ENCODE measurements at places on chromosomes 16 and 17. TPM values are rescaled to one million over a fixed set of nuclear protein-coding genes. Genes with fewer than 3 reads are reported as not detected.

ADAM11 gene
- 0.44 TPM for total RNA-seq

KRT9 gene
- not detected for total RNA-seq

NLRC3 gene
- 0.12 TPM for total RNA-seq

C16orf92 gene
- not detected for total RNA-seq

CMTM3 gene
- total RNA-seq = 76.5 TPM

VAT1L gene
- not detected for total RNA-seq

- no peaks in the 10 kb centered on the region for H3K27me3 ChIP-seq
- H3K4me3 ChIP-seq = no peak overlapping the region
Observed at GRCh38 chr17:80358131-80358530, 56.8 kb upstream of the ENDOV start.

GRCh38 chr17:9115214-9116191 lies 94.2 kb downstream of the NTN1 start:
- peak overlapping the region; percentile 65 for H3K4me3 ChIP-seq
- no peak for DNase-seq
- H3K27me3 ChIP-seq = no peaks in the 10 kb centered on the region
- no peak overlapping the region for H3K27ac ChIP-seq

DNA sequence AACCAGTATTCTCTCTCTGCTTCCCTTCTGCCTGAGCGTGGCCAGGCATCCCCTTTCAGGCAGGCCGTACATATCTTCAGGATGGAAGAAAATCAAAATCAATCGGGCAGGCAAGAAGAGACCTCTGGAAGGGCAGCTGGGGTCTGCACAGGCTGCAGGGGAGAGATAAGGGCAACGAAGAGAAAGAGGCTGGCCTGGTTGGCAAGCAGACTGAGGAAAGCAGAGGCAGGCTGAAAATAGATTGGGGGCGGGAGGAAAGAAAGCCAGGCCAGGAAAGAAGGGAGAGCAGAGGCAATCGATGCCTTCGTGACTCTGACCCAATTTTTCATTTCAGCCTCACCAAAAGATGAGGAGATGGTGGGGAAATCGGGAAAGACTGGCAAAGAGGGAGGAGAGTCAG lies 18.1 kb downstream of the PIPOX start:
- peaks cover 8% of the 10 kb centered on the region for H3K27me3 ChIP-seq
- no peaks in the 10 kb centered on the region for H3K36me3 ChIP-seq
- H3K4me3 ChIP-seq = no peak overlapping the region
- no peak for DNase-seq
- peaks cover 22% of the 10 kb centered on the region for H3K4me1 ChIP-seq
- H3K27ac ChIP-seq = no peak overlapping the region

DNA sequence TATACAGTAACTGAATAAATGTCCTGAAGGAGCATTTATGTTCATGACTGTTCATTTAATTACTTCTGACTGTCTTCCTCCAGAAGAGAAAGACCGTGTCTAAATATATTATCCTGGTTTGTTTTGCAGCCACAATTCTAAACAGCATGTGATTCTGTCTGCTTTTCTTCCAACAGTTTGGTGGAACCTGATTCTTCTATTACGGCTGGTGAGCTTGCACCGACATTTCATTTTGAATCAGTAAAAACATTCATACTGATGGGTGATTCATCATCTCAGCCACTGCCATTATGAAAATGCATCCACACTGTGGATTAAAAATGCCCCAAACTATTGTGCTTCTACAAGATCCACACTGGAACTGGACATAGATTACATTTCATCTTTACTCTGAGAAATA lies 16.9 kb downstream of the KNOP1 start:
- DNase-seq = no peak
- no peak overlapping the region for H3K4me3 ChIP-seq
- peaks cover 47% of the 10 kb centered on the region for H3K4me1 ChIP-seq
- peak overlapping the region; percentile 87 for H3K27ac ChIP-seq

- H3K4me1 ChIP-seq = no peaks in the 10 kb centered on the region
- H3K4me3 ChIP-seq = no peak overlapping the region
- no peak for DNase-seq
- peaks cover 23% of the 10 kb centered on the region for H3K27me3 ChIP-seq
- no peaks in the 10 kb centered on the region for H3K36me3 ChIP-seq
Observed at GRCh38 chr17:13182854-13183253, 165.0 kb upstream of the ELAC2 start.

GRCh38 chr17:65226227-65226626 lies 89.1 kb downstream of the RGS9 start:
- no peak overlapping the region for H3K27ac ChIP-seq
- H3K27me3 ChIP-seq = no peaks in the 10 kb centered on the region
- H3K36me3 ChIP-seq = no peaks in the 10 kb centered on the region

GRCh38 chr16:17461951-17462729 lies 8.6 kb downstream of the XYLT1 start:
- H3K36me3 ChIP-seq = no peaks in the 10 kb centered on the region
- no peak for DNase-seq
- H3K27me3 ChIP-seq = no peaks in the 10 kb centered on the region
- H3K4me1 ChIP-seq = peaks cover 32% of the 10 kb centered on the region
- no peak overlapping the region for H3K4me3 ChIP-seq

DNA sequence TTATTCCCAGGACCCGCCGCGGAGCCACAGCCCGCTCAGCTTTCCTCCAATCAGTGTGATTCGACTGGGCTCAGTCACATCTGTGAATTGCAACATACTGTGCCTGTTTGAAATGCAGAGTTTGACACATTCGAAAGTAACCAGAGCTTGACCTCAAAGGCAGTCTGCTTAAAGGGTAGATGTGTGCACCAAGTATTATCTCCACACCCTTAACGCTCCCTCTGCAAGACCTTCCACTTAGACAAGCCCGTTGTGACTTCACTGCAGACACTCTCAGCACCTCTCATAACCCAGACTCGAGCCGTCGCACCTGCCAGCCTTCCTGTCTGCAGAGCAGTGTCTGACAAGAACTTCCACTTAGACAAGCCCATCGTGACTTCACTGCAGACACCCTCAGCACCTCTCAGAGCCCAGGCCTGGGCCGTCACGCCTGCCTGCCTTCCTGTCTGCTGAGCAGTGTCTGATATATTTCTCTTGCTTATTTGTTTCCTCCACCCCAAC lies 3.7 kb downstream of the KLHDC4 start:
- peaks cover 19% of the 10 kb centered on the region for H3K4me1 ChIP-seq
- no peaks in the 10 kb centered on the region for H3K27me3 ChIP-seq
- DNase-seq = no peak
- H3K4me3 ChIP-seq = no peak overlapping the region
- H3K27ac ChIP-seq = no peak overlapping the region

GRCh38 chr16:80100186-80100585 lies 440.6 kb upstream of the DYNLRB2 start:
- H3K27me3 ChIP-seq = peaks cover 4% of the 10 kb centered on the region
- no peaks in the 10 kb centered on the region for H3K36me3 ChIP-seq
- DNase-seq = no peak
- H3K27ac ChIP-seq = no peak overlapping the region
- no peak overlapping the region for H3K4me3 ChIP-seq

DNA sequence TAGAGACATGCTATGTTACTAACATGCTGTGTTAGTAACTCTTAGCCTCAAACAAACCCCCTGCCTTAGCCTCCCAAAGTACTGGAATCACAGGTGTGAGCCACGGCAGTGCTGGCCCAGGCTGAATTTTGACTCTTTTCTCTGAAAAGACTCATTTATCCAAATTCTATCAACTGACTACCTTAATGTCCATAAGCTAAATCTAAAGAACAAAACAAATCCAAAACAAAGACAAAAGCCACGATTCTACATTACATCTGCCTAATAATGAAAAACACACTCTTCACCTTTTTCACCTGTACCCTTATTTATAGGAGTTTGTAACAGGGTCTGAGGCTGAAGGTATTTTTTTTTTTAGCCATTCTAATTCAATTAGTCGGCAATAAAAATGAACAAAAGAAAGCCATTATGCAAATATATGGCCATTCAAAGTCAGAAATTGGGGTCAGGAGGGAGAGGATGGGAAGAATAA lies 432.5 kb downstream of the RBFOX1 start:
- no peaks in the 10 kb centered on the region for H3K4me1 ChIP-seq
- H3K27ac ChIP-seq = no peak overlapping the region
- H3K4me3 ChIP-seq = no peak overlapping the region
- no peaks in the 10 kb centered on the region for H3K27me3 ChIP-seq
- H3K36me3 ChIP-seq = no peaks in the 10 kb centered on the region
- DNase-seq = no peak

DNA sequence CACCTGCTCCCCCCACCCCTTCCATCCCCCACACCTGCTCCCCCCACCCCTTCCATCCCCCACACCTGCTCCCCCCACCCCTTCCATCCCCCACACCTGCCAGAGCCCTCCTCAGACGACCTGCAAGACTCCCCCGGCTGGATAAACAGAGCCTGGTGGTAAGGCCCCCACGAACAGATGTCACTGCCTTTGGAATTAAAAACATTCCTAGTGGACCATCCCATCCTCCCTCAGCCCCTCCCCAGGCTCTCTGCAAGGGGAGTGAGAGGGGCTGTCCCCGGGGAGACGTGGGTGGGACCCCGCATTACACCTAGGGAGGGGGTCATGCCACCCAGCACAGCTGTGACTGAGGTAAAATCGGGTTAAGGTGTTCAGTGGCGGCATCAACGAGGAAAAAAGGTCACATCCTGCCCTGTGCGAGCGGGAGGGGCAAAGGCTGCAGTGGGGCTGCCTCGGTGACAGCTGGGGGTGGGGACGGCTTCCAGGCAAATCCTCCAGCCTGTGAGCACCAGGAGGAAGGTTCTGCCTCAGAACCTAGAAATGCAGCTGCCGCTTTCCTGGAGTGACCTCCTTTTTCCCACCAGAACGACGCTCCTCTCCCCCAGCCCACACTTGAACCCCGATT lies 38.7 kb downstream of the TIMM22 start:
- H3K27me3 ChIP-seq = no peaks in the 10 kb centered on the region
- H3K36me3 ChIP-seq = peaks cover 5% of the 10 kb centered on the region
- no peak for DNase-seq
- H3K27ac ChIP-seq = no peak overlapping the region
- H3K4me1 ChIP-seq = peaks cover 16% of the 10 kb centered on the region
- H3K4me3 ChIP-seq = no peak overlapping the region

DNA sequence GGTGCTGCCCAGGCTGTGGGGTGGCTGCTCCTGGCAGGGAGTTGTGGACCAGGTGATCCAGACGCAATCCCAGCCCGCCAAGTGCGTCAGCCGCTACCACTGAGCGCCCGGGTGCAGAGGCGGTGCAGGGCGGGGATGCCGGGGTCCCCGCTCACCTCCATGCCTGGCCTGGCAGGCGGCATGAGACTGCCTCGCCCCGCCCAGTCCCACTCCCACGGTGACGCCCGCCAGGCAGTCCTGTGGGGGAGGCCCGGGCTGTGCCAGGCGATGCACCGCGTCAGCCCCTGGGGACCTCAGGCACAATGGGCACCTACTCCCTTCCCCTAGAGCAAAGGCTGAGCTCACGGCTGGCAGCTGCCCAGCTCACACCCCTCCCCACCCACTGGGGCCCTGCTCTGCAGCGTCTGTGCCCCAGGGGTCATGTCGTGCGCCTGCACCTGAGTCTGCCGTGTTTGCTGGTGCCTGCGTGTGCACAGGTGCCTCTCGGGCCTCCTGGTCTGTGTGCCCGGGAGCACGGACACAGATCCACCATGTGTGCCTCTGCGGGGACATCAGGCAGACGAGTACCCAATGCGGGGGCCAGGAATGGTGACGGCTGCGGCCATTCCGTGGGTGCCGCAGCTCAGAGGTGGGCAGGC lies 5.3 kb downstream of the RPUSD1 start:
- H3K27ac ChIP-seq = no peak overlapping the region
- no peaks in the 10 kb centered on the region for H3K27me3 ChIP-seq
- peaks cover under 1% of the 10 kb centered on the region for H3K4me1 ChIP-seq
- no peak for DNase-seq

DNA sequence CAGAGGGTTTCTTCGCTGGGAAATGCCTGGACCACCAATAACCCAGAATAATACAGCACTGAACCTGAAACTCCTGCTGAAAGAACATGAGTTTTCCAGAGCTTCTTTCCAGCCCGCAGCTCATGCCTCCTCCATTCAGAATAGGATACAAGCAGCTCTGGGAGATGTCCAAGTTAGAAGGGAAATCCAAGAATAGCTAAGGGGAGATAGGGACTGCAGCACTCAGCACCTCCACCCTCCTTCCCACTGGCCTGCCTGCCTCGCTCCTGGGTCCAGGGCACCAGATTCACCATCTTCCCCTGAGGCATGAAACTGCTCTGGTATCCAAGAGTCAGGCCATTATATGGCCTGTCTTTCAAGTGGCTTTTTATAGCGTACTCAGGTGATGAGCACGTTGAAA lies 4.1 kb downstream of the KRT31 start:
- no peak overlapping the region for H3K4me3 ChIP-seq
- no peaks in the 10 kb centered on the region for H3K36me3 ChIP-seq
- no peak overlapping the region for H3K27ac ChIP-seq
- H3K4me1 ChIP-seq = no peaks in the 10 kb centered on the region

GRCh38 chr17:14947671-14948070 lies 317.5 kb downstream of the PMP22 start:
- no peak overlapping the region for H3K27ac ChIP-seq
- no peaks in the 10 kb centered on the region for H3K27me3 ChIP-seq
- no peak for DNase-seq
- H3K36me3 ChIP-seq = no peaks in the 10 kb centered on the region

DNA sequence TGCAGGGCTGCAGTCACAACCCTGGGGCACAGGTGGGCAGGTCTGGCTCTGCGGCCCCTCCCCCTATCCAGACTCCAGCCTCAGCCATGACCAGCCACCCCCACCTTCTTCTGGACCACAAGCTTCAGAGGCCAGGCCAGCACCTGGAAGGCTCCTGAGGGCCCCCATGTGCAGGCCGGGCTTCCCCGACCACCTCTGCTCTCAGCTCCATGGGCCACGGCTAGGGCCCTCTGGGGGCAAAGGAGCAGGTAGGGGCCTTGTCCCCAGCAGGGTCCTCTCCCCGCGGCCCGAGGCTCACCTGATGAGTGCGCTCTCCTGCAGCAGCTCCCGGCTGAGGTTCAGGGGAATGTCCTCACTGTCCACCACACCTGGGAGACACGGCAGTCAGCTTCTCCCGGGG lies 16.9 kb downstream of the DNASE1 start:
- H3K27me3 ChIP-seq = no peaks in the 10 kb centered on the region
- peaks cover 3% of the 10 kb centered on the region for H3K4me1 ChIP-seq
- no peak overlapping the region for H3K4me3 ChIP-seq
- no peak for DNase-seq

DNA sequence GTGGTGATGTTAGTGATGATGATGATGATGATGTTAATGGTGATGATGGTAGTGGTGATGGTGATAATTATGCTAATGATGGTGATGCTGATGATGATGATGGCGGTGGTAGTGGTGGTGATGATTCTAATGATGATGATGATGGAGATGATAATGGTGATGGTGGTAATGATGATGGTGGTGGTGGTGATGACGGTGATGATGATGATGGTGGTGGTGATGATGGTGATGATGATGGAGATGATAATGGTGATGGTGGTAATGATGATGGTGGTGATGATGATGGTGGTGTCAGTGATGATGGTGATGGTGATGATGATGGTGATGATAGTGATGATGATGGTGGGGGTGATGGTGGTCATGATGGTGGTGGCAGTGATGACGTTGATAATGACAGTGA lies 132.5 kb downstream of the DNAH9 start:
- H3K4me3 ChIP-seq = no peak overlapping the region
- no peak for DNase-seq
- no peak overlapping the region for H3K27ac ChIP-seq
- no peaks in the 10 kb centered on the region for H3K27me3 ChIP-seq
- H3K4me1 ChIP-seq = no peaks in the 10 kb centered on the region
- no peaks in the 10 kb centered on the region for H3K36me3 ChIP-seq

- no peaks in the 10 kb centered on the region for H3K27me3 ChIP-seq
- no peak overlapping the region for H3K27ac ChIP-seq
- H3K4me3 ChIP-seq = no peak overlapping the region
- DNase-seq = no peak
- H3K36me3 ChIP-seq = peaks cover 16% of the 10 kb centered on the region
Observed at GRCh38 chr17:50484386-50485155, 5.9 kb downstream of the RSAD1 start.

Measured in chondrocyte (in vitro differentiated cells).